Dermis microvascular lymphatic vessel endothelial cell (primary cell): ENCODE measurements at places on chromosomes 13 and 19. TPM values are rescaled to one million over a fixed set of nuclear protein-coding genes. Genes with fewer than 3 reads are reported as not detected.

DAND5 gene
- 0.25 and 0.26 TPM in 2 replicates for total RNA-seq

LRRC63 gene
- under 0.01 TPM in 1 of 2 replicates, not detected in the other for total RNA-seq

VAV1 gene
- under 0.01 and 0.13 TPM in 2 replicates for total RNA-seq

UPF3A gene
- 12.2 and 20.6 TPM in 2 replicates for total RNA-seq

MAMSTR gene
- under 0.01 and 0.13 TPM in 2 replicates for total RNA-seq

PROZ gene
- total RNA-seq, result not detected in 2 replicates

FARP1 gene
- total RNA-seq, result 9.8 and 20.9 TPM in 2 replicates

MOB3A gene
- total RNA-seq, result 14.8 and 22.8 TPM in 2 replicates

RFPL4AL1 gene
- 0.51 TPM in 1 of 2 replicates, not detected in the other for total RNA-seq

CERS4 gene
- total RNA-seq, result 7.7 and 22.9 TPM in 2 replicates

POU2F2 gene
- 0.26 and 1.0 TPM in 2 replicates for total RNA-seq

PDX1 gene
- not detected in 2 replicates for total RNA-seq

GTF3A gene
- total RNA-seq, result 99.8 and 106 TPM in 2 replicates

DNA sequence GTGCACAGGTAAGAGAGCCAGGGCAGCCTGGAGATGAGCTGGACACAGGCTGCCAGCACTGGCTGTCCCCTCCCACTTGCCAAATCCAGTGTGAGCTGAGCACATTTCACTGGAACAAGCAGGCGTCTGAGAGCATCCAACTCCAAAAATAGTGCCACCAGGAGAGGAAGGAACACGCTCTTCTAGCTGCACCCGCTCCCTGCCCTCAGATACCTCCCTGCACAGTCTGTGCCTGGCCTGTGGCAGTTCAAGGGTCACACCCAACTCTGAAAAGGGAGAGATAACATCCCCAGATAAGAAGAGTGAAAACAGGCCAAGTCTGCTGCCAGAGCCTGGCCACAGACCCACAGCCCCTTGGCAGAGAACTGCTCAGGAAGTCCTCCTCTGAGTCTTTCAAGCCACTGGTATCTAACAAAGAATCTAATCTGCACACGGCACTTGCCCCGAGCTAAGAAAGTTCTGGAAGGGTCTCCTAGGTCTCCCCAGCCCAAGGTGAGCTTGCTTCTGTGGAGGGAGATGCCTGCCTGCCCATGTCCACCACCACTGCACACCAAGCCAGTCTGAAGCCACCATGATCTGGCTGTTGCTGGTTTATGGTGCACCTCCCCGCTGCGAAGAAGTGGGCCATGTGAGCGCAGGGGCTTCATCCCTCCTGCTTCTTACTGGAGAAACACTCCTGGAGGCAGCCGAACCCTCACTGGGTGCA is 14.7 kb downstream of the ELL start:
- DNase-seq, result no peak

DNA sequence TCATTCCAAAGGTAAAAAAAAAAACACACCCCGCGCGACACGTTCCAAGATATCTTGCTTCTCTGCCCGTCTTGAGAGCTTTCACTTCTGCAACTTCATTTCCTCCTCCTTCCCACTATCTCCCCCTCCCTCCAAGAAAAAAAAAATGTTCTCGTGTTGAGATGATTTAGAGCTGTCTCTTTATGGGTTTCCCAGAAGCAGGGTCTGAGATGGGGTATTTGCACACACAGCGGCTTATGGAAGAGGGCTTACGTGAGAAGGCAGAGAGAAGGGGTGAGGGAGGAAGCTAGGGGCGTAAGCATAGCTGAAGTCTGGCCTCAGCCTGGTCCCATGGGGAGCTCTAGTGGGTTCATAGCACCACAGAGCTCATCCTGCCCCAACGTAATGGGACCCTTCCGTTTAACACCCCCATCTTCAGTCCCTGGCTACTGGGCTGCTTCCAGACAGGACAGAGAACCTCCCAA is 31.3 kb upstream of the USE1 start:
- no peak for DNase-seq

GRCh38 chr13:45468635-45469034 is 3.9 kb downstream of the COG3 start:
- DNase-seq, result no peak

DNA sequence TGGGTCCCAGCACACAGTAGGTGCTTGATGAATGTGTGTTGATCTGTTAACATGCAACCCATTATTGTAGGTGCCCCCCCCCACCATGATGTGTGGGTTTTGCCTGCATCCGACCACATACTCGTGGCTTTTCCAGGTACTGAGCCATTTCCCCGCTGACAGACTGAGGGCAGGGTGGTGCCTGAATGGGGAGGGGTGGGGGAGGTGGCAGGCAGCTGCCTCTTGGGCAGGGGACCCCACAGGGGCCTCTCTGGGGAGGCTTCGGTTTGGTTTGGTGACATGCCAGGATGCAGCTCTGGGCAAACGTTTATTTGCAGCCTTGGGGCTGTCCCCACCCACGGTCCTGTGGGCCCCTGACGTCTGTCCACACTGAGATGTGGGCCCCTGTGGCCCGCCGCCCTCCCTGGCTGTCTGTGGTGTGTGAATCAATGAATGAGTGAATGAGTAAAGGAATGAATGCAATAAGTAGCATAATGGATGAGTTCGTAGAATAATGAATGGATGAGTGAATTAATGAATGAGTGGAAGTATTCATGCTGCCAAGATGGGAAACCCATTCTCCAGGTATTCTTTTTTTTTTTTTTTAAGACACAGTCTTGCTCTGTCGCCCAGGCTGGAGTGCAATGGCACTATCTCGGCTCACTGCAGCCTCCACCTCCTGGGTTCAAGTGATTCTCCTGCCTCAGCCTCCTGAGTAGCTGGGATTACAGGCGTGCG is 9.0 kb upstream of the JUND start:
- no peak for DNase-seq

DNA sequence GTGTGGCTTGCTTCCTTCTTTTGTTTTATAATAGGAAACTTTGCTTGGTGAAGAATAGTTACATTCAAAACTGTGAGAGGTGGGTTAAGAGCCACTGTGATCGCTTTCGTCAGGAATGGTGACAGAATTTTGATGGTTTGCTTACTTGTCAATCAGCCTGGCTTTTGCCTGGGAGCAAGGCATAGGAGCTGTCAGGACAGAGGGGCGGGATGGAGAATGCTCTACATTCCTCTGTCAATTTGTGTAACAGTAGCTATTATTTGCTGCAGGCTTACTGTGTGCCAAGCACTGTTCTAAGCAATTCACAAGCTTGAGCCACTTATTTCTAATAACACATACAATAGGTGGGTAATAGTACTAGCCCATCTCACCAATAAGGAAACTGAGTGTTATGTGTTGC is 28.1 kb upstream of the TNFSF11 start:
- no peak for DNase-seq

GRCh38 chr19:4697304-4697703 is 26.3 kb downstream of the DPP9 start:
- DNase-seq, result no peak

DNA sequence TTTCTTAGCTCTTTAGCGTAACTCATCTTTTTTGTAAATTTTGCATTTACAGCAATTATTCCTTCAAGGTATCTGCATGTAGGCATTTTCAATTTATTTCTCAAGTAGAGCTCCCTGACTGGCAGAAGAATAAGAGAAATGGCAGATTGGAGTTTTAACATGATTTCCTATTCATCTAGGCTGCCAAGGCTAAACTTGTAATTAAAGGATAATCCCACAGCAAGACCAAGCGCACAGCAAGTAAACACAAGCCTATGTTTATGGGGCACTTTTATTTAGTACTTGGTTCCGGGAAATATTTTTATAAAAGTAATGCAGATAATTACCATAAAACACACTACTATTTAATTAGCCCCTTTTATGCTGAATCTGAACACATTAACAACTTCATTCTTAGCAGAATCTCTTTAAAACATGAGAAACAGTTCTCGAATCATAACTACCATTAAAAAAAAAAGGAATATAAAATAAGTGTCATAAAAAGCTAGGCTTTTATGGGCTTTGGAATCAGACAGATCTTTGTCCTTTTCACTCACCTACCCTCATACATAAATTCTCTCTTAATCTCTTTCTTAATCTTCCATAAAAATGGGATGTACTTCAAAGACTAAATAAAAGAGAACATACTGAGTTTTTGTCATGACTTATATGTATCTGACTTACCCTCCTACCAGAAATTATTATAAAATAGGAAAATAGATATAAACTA is 961.6 kb upstream of the MIR17HG start:
- DNase-seq, result no peak

GRCh38 chr13:43537124-43537523 is 249.6 kb downstream of the ENOX1 start:
- DNase-seq, result no peak

DNA sequence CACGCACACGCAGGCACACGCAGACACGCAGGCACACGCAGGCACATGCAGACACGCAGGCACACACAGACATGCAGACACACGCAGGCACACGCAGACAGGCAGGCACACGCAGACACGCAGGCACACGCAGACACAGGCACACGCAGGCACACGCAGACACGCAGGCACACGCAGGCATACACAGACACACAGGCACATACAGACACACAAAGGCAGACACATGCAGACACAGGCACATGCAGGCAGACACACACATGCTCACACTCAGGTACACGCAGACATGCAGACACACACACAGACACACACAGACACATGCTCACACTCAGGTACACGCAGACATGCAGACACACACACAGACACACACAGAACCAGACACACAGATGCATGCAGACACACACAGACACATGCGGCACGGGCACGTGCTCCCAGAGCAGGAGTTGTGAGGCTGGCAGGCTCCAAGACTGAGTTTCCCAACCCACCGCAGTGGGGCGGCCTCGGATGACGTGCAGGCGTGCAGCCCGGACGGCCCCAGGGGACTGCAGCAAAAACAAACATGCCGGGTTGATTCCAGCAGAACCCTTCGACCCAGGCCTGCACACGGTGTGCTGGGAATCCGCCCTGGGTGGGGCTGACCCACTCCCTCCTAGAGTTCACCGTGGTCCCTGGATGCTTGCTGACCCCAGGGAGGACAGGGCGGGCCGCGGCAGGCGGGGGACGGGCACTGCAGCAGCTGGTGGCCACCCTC is 100.0 kb downstream of the GADD45B start:
- no peak for DNase-seq

GRCh38 chr19:11324079-11324661 is 15.3 kb downstream of the RAB3D start:
- DNase-seq, result peak; percentile 78

DNA sequence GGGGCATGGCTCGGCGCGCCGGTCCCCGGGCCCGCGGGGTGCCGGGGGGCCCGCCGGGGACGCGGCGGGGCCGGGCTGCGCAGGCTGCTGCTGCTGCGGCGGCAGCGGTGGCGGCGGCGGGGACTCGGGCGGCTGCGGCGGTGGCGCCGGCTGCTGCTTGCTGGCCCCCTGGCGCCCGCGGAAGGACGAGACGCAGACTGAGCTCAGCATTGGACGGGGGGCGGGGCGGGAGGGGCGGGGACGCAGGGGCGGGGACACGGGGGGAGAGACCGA is 368 bp downstream of the KCNC3 start:
- no peak for DNase-seq

GRCh38 chr13:100523981-100524386 is 64.6 kb downstream of the GGACT start:
- DNase-seq, result no peak

- no peak for DNase-seq
Measured at GRCh38 chr13:113437408-113438010, 15.8 kb downstream of the ADPRHL1 start.

GRCh38 chr13:51096131-51096530 is 14.9 kb downstream of the C13orf42 start:
- DNase-seq, result no peak

GRCh38 chr13:89673789-89674311 is 1673.6 kb upstream of the MIR17HG start:
- DNase-seq, result no peak

- no peak for DNase-seq
Measured at GRCh38 chr13:55627221-55627620, 1513.5 kb upstream of the PRR20A start.
